ENCODE measurements at places on chromosomes 2 and 18.

GRCh38 chr2:68237976-68238580 is 14.3 kb downstream of the PPP3R1 start:
- DNase-seq, result no peak

- DNase-seq, result no peak
Measured at GRCh38 chr18:3952031-3952430, 502.1 kb downstream of the TGIF1 start.

GRCh38 chr18:10461989-10462388 is 7.6 kb downstream of the APCDD1 start:
- no peak for DNase-seq

- no peak for DNase-seq
Measured at GRCh38 chr2:9092383-9093282, 89.1 kb upstream of the MBOAT2 start.

DNA sequence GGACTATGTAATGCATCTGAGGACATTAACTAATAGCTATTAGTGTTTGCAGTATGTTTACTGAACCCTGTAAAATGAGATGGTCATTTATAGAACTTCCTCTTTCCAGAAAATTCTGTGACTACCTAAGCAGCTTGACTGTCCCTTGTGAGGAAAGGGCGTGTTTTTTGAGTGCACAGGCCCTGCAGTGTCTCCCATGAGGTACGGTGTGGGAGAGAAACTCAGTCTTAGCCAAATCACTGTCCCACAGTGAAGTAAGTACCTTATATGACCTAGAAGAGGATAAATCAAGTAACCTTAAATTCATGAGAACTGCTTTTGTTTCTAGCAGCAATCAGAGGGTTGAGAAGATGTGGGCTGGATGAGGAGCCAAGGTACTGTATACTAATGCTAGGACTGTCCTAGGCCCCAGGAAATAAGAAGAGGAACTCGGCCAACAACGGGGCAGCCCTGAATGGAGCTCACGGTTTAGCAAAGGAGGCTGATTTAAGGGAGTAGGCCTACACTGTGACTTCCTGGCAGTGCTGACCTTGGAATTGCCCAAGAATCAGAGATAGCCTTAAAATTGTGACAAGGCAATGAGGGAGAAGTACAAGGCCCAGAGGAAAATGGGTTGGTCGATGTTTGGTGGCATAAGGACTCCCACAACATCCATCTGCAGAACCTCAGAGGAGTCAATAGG is 103.5 kb upstream of the CTAGE1 start:
- no peak for DNase-seq

DNA sequence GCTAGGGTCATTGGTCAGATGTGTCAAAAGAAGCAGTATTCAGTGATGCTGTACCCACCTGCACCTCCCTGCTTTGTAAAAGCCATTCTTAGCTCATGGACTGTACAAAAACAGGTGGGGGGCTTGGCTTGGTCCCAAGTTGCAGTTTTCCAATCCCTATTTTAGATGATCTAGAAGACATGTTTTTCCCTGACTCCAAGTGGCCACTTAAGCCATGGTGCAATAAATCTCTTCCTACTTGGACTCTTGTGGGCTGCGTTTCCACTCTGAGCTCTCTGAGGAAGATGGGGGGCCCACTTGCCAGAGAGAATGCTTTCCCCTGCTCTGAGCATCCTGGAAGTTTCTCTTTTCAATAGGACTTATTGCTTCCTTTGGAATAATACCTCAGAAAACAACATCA is 57.0 kb upstream of the SPP2 start:
- DNase-seq, result no peak

GRCh38 chr2:16240402-16240801 is 300.1 kb downstream of the MYCN start:
- no peak for DNase-seq

DNA sequence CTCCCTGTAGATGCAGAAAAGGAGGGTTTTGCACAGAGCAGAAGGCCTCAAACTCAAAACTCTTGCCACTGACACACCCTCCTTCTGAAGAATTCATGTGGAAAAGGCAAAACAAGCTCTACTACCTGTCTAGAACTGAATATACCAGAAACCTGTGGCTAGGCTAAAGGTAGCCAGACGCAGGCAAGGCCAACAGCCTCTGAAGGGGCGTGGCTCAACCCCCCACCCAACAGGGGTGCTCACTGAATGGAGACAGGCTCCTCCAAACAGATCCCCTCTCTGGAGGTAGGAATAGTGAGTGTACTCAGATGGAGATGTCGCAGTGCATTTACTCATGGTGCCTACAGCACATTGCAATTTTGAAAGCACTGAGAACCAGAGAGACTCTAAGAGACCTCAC is 3.0 kb upstream of the STK17B start:
- DNase-seq, result no peak
